Skeletal muscle tissue (tissue), 5 donors: ENCODE measurements at places on chromosomes 6 and 20. TPM values are rescaled to one million over a fixed set of nuclear protein-coding genes. Genes with fewer than 3 reads are reported as not detected.

The NEDD9 gene
- total RNA-seq: 21.4 TPM

The TP53TG5 gene
- total RNA-seq: not detected

The RGS17 gene
- total RNA-seq: under 0.01 TPM

The TREM1 gene
- under 0.01 TPM for total RNA-seq

The NRSN1 gene
- not detected for total RNA-seq

The HLA-DRB5 gene
- total RNA-seq: 14.6 TPM

The SCRT2 gene
- total RNA-seq: not detected

The TTK gene
- 4.2 TPM for total RNA-seq

The FAM50B gene
- 12.0 TPM for total RNA-seq

The CTAGE9 gene
- total RNA-seq: not detected

The FOXQ1 gene
- total RNA-seq: not detected

The BPIFA1 gene
- total RNA-seq: not detected

The DAAM2 gene
- total RNA-seq: 31.8 TPM

The ADAM33 gene
- total RNA-seq: 30.8 TPM

The ECT2L gene
- under 0.01 TPM for total RNA-seq

The WFDC2 gene
- total RNA-seq: not detected

The SLC35B2 gene
- total RNA-seq: 26.1 TPM

The UFL1 gene
- total RNA-seq: 20.4 TPM

The ZNF334 gene
- total RNA-seq: 3.7 TPM

The OOEP gene
- not detected for total RNA-seq

The FAM162B gene
- 4.7 TPM for total RNA-seq
